ENCODE measurements at places on chromosomes 1 and 21. TPM values are rescaled to one million over a fixed set of nuclear protein-coding genes. Genes with fewer than 3 reads are reported as not detected.

- DNase-seq, result peak; percentile 99
Observed at GRCh38 chr1:244451951-244452795, 464 bp upstream of the ADSS2 start.

DNA sequence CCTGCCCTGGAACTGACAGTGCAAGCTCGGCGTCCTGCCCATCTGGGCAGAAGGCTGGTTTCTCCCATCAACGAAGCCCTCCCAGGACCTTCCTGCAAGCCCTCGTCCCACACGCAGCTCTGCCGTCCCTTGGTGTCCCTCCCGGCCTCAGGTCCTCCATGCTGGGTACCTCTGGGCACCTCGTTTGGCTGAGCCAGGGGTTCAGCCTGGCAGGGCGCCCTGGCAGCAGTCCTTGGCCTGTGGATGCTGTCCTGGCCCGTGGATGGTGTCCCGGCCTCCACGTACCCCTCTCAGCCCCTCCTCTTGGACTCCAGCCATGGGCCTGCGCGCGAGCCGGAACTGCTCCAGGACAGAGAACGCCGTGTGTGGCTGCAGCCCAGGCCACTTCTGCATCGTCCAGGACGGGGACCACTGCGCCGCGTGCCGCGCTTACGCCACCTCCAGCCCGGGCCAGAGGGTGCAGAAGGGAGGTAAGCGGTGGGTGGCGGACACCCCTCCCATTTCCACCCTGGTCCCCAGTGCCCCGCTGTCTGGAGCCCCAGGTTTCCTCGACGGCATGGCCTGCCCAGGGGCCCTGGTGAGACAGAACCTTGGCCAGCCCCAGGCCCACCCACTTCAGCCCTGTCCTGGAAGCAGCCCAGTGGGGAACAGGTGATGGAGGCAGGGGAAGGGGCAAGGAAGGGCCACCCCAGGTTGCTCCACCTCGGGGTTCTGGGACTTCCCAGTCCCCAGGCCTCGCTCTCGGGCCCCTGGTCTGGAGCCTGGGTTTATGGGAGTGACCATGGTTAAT is 3.5 kb downstream of the TNFRSF14 start:
- DNase-seq, result no peak

DNA sequence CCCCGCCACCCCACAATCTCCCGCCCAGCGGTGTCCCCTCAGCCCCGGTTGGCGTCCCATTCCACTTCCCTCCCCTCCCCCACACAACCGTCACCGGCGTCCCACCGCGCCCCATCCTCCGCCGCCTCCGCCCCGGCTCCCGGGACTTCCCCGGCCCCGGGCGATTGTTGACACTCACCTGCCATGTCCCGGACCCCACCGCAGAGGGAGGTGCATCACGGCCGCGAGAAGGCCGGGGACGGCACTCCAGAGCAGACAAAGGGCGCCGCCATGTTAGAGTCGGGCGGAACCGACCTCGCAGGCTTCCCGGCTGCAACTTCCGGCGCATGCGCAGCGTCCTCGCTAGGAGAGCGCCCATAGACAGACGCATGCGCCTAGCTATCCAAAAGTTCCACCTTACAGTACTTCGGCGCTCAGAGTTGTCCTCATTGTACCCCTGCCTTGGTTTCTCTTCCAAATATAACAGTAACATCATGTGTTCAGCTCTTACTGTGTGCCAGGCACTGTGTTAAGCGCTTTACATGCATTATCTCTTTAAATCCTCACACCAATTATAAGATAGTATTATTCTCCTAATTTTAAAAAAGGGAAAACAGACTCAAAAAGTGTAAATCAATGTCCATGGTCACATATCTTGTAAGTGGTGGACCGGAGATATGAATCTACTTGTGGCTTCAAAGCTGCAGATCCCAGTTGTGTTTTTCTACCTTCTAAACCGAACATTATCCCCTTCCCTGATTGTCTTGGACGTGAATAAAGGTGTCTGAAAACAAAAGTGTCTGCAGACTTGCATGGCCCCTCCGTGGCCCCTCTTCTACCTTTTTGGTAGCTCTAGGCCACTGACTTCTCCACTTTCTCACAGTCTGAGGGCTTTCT is at the start of gene ZBTB17:
ZBTB17 (minus strand) TSS at position 297 of the 876 bp plus-strand sequence. CDS start 27,606 bp downstream, outside the sequence.
- DNase-seq, result peak; percentile 98

DNA sequence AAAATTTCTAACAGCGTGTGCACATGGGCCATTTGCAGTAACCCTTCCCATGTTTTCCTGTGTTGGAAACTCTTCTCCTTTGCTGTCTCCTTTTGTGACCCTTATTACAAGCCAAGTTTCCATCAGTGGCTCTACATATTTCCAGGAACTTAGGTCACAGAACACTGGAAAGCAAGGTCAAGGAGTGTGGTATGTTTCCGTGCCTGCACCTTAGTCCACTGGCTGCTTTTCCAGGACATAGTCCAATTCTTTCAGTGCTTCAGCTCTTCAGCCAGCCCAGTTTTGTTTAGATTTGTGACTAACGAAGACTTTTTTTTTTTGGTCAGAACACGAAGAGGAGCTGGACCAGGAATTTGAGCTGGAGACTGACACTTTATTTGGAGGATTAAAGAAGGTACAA is 33.8 kb downstream of the HHAT start:
- DNase-seq, result no peak

- DNase-seq, result peak; percentile 80
Observed at GRCh38 chr1:1348420-1349255, 580 bp downstream of the DVL1 start.

GRCh38 chr1:107220036-107220435 is 79.2 kb downstream of the NTNG1 start:
- no peak for DNase-seq

GRCh38 chr21:42148584-42148983 is 70.4 kb upstream of the ABCG1 start:
- no peak for DNase-seq

DNA sequence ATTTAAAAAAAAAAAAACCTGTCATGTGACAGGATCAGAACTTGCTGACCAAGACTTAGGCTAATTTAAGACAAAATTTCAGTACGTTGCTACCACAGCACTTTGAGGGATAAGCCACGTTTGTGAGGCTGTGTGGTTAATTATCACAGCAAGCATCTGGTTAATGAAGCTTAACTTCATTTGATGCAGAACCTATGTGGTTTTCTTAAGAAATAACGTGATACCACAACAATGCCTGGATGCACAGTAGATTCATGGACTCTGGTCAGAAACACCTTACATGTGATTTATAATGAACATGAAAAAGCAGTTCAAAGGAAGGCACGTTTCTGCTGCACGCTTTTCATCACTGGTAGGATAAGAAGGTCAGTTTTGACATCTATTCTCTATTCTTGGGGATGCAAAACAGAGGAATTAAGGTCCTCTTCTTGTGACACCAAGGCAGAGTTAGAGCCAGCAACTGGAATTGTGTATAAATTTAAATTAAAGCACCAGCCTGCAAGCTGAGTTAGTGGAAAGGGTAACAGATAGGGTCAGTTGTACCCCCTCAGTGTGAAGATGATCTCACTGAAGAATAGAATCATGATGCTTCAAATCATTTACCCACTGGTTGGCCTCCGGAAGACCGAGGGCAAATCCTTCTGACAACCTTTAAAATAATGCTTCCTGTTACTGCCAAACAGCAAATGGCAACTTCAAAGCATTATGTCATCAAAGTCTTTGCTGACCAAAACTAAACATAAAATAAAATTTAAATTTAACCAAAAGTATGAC is 6.0 kb upstream of the KRTAP8-1 start:
- no peak for DNase-seq

DNA sequence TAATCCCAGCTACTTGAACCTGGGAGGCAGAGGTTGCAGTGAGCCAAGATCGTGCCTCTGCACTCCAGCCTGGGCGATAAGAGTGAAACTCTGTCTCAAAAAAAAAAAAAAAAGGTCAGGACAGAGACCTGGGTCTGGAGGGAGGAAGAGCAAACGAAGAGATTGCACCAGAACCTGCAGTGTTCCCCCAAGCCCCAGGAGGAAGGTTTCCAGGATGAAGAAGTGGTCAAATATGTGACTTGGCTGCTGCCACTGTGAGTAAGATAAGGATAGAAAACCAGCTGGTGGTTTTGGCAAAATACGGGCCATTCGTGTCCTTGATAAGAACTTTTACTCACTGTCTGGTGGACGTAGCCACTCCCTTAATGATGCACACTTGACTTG is 42.2 kb downstream of the CLDN14 start:
- DNase-seq, result no peak

GRCh38 chr21:40270047-40270446 is 402.8 kb downstream of the PCP4 start:
- no peak for DNase-seq

- DNase-seq, result no peak
Observed at GRCh38 chr1:17338706-17339493, 30.9 kb downstream of the PADI4 start.

DNA sequence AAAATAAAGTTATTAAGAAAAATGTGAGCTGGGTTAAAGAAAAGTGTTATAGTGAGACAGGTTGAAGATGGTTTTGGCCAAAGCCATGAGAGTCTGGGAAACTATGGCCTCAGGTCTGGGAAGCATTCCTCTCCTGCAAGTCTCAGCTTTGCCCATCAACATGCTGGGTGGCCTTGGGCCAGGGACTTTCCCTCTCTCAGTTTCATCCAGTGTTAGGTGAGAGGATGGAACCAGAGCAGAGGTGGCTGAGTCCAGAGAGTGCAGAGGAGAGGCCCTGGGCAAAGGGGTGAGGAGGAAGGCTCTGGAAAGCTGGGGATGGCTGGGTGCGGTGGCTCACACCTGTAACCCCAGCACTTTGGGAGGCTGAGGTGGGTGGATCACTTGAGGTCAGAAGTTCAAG is 10.5 kb downstream of the PADI2 start:
- no peak for DNase-seq

GRCh38 chr1:51044199-51044598 is 57.8 kb upstream of the C1orf185 start:
- no peak for DNase-seq

Gene LIN28A
- total RNA-seq, result not detected

Gene KRTAP19-3
- total RNA-seq, result not detected

Gene S100A7
- not detected for total RNA-seq

Gene HNRNPR
- 59.3 TPM for total RNA-seq

Gene RGS8
- total RNA-seq, result not detected

Gene VWA1
- total RNA-seq, result 20.5 TPM

Gene LCE2C
- total RNA-seq, result not detected

Gene SYNJ1
- total RNA-seq, result 11.1 TPM

Gene C1orf74
- total RNA-seq, result 1.8 TPM

All from Right ventricle myocardium inferior (tissue), 1 donor.